ENCODE measurements at places on chromosomes 7 and 10. TPM values are rescaled to one million over a fixed set of nuclear protein-coding genes. Genes with fewer than 3 reads are reported as not detected.

- H3K4me1 ChIP-seq: no peaks in the 10 kb centered on the region
- no peaks in the 10 kb centered on the region for H3K27me3 ChIP-seq
- H3K36me3 ChIP-seq: no peaks in the 10 kb centered on the region
- no peak overlapping the region for H3K27ac ChIP-seq
Measured at GRCh38 chr10:122689146-122689820, 10.4 kb downstream of the C10orf120 start.

DNA sequence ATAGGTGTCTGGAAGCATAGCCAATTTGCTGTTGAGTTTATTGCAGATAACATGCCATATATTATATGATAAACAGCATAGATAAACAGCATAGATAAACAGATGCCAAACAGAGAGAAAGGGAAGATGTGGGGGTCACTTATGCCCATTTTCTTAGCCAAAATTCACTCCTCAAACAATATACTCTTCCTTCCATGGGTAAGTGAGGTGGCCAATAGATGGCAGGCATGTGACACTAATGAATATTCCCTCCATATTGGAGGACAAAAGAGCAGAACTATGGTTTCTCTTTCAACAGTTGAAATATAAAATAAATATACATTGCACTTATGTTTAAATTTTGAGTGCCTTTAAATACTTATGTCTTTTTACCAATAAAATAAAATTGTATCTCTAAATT, 1212.8 kb downstream of the REEP3 start:
- no peaks in the 10 kb centered on the region for H3K36me3 ChIP-seq
- no peak for DNase-seq
- no peak overlapping the region for H3K4me3 ChIP-seq
- H3K4me1 ChIP-seq: no peaks in the 10 kb centered on the region
- H3K27me3 ChIP-seq: no peaks in the 10 kb centered on the region
- no peak overlapping the region for H3K27ac ChIP-seq

GRCh38 chr7:70383066-70383782, 748.7 kb upstream of the GALNT17 start:
- H3K27ac ChIP-seq: no peak overlapping the region
- no peaks in the 10 kb centered on the region for H3K36me3 ChIP-seq
- H3K4me3 ChIP-seq: no peak overlapping the region
- DNase-seq: no peak
- H3K27me3 ChIP-seq: no peaks in the 10 kb centered on the region

GRCh38 chr7:71511361-71511807, 379.4 kb downstream of the GALNT17 start:
- no peak for DNase-seq
- no peak overlapping the region for H3K27ac ChIP-seq
- H3K27me3 ChIP-seq: no peaks in the 10 kb centered on the region
- no peaks in the 10 kb centered on the region for H3K36me3 ChIP-seq
- no peaks in the 10 kb centered on the region for H3K4me1 ChIP-seq

DNA sequence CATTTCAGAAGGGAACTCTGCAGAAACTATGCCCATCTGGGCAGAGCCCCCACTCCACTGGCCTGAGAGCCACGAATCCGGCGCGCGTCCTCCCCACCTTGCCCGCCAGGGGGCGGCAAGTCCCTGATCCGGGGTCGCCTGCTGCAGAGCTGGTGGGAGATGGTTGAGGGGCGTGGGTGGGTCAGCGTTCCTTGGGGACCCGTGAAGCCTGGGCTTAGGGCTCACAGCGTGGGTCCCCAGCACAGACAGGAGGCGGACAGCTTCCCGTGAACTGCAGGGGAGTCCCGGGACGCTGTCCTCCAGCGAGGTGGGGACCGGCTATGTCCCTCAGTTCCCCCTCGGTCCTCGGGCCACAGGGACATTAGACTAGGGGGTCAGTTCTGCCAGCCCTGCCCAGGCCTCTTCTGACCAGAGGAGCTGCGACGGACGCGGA, 585 bp upstream of the POP7 start:
- peak; percentile 81 for DNase-seq
- H3K27me3 ChIP-seq: no peaks in the 10 kb centered on the region
- H3K36me3 ChIP-seq: no peaks in the 10 kb centered on the region
- H3K27ac ChIP-seq: peak overlapping the region; percentile 86
- H3K4me3 ChIP-seq: peak overlapping the region; percentile 86

GRCh38 chr10:80344276-80344675, 12.3 kb downstream of the DYDC1 start:
- no peak for DNase-seq
- H3K27ac ChIP-seq: no peak overlapping the region
- no peaks in the 10 kb centered on the region for H3K4me1 ChIP-seq
- H3K4me3 ChIP-seq: no peak overlapping the region
- H3K27me3 ChIP-seq: no peaks in the 10 kb centered on the region
- H3K36me3 ChIP-seq: no peaks in the 10 kb centered on the region

DNA sequence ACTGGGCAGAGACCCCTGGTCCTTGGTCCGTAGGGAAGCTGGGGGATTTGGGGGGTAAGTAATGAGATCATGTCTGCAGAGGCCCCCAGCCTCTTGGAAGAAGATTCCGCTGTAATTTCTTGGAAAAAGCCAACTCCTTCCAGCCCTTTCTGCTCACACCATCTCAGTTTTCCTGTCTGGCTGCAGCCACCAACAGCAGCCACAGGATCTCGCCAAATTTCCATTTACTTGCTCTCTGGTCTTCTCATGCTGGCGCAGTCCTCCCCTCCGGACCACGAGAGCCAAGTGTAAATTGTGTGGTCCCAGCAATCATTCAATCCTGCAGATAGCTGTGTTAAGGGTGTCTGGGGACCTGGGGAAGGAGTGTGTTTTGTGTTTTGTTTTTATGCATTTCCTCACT, 49.6 kb downstream of the ASB13 start:
- H3K27ac ChIP-seq: no peak overlapping the region
- no peaks in the 10 kb centered on the region for H3K27me3 ChIP-seq
- H3K36me3 ChIP-seq: no peaks in the 10 kb centered on the region
- no peak overlapping the region for H3K4me3 ChIP-seq
- no peaks in the 10 kb centered on the region for H3K4me1 ChIP-seq

DNA sequence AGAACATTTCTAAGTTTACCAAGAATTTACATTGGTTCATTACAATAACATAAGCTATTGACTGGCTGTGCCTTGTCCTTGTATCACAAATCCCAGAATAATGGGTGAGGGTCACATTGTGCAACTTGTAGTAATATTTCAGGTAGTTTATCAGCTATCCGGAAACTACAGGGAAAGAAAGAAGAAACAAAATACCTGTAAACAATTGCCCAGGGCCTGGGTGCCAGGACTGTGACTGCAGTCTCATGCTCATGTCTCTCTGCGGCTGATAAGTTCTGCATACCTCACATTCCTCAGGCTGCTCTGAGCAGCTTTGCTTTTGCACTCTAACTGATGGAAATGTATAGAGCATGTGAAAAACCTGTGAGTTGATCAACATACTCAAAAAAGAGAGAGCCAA, 131.8 kb upstream of the TRIM24 start:
- no peaks in the 10 kb centered on the region for H3K4me1 ChIP-seq
- DNase-seq: no peak
- H3K27ac ChIP-seq: no peak overlapping the region

GRCh38 chr7:95549818-95550529, 46.3 kb downstream of the PDK4 start:
- no peak overlapping the region for H3K27ac ChIP-seq
- DNase-seq: no peak
- no peaks in the 10 kb centered on the region for H3K4me1 ChIP-seq
- H3K36me3 ChIP-seq: no peaks in the 10 kb centered on the region
- H3K27me3 ChIP-seq: no peaks in the 10 kb centered on the region

GRCh38 chr10:24046060-24046459, 162.9 kb upstream of the KIAA1217 start:
- H3K27ac ChIP-seq: no peak overlapping the region
- H3K4me3 ChIP-seq: no peak overlapping the region
- no peaks in the 10 kb centered on the region for H3K36me3 ChIP-seq
- no peaks in the 10 kb centered on the region for H3K4me1 ChIP-seq
- DNase-seq: no peak

GRCh38 chr7:88109612-88110011, 110.2 kb downstream of the SRI start:
- H3K4me3 ChIP-seq: no peak overlapping the region
- no peaks in the 10 kb centered on the region for H3K4me1 ChIP-seq
- no peak for DNase-seq
- H3K36me3 ChIP-seq: no peaks in the 10 kb centered on the region

- H3K4me3 ChIP-seq: no peak overlapping the region
- no peak for DNase-seq
- H3K27ac ChIP-seq: no peak overlapping the region
- H3K27me3 ChIP-seq: no peaks in the 10 kb centered on the region
- H3K4me1 ChIP-seq: no peaks in the 10 kb centered on the region
Measured at GRCh38 chr10:117360016-117360415, 15.2 kb downstream of the PDZD8 start.

DNA sequence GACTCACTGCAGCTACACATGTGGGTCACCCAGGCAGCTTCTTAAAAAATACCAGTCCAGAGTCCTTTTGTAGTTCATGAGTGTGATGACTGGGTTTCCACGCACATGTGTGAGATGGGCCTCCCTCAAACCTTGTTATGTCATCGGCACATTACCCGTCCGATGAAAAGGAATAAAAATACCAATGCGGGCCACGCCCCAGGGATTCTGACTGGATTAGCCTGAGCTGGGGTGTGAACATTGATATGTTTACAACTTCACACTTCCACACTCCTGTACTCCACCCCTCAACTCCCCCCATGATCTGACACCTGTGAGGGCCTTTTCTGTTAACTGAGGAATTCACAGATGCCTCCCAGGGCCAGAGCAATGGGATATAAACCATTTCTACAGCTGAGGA, 6.2 kb downstream of the SLC29A3 start:
- no peak overlapping the region for H3K4me3 ChIP-seq
- no peaks in the 10 kb centered on the region for H3K27me3 ChIP-seq
- H3K4me1 ChIP-seq: peaks cover 5% of the 10 kb centered on the region
- no peak overlapping the region for H3K27ac ChIP-seq
- H3K36me3 ChIP-seq: peaks cover 24% of the 10 kb centered on the region

- H3K4me3 ChIP-seq: no peak overlapping the region
- no peaks in the 10 kb centered on the region for H3K36me3 ChIP-seq
- H3K27me3 ChIP-seq: no peaks in the 10 kb centered on the region
- no peak overlapping the region for H3K27ac ChIP-seq
- no peak for DNase-seq
Measured at GRCh38 chr10:43669386-43669785, 20.7 kb upstream of the ZNF32 start.

GRCh38 chr7:156898938-156899337, 6.0 kb upstream of the LMBR1 start:
- H3K4me3 ChIP-seq: no peak overlapping the region
- no peak overlapping the region for H3K27ac ChIP-seq
- no peaks in the 10 kb centered on the region for H3K27me3 ChIP-seq
- peaks cover 8% of the 10 kb centered on the region for H3K4me1 ChIP-seq
- DNase-seq: no peak

DNA sequence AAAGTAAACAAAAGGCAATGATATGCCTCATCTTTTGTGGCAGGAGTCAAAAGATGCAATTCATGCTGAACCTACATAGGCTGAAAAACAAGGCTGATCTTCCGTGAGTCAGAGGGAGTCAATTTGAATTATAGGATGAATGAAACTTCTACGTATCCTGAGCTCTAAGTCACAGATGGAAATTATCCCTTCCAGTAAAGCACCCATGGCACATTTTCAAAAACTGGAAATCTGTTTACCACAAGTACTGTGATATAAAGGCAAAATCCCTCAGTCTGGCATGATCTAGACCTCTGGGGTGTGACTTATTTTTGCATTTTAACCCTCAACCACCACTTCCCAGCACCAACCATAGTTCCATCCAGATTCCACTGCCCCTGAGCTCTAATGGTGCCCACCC, 69.6 kb downstream of the NRG3 start:
- H3K27me3 ChIP-seq: no peaks in the 10 kb centered on the region
- H3K36me3 ChIP-seq: no peaks in the 10 kb centered on the region
- no peak overlapping the region for H3K27ac ChIP-seq

GRCh38 chr10:88336334-88336733, 246.8 kb downstream of the RNLS start:
- no peak overlapping the region for H3K4me3 ChIP-seq
- H3K4me1 ChIP-seq: no peaks in the 10 kb centered on the region
- no peaks in the 10 kb centered on the region for H3K36me3 ChIP-seq
- DNase-seq: no peak
- H3K27ac ChIP-seq: no peak overlapping the region
- no peaks in the 10 kb centered on the region for H3K27me3 ChIP-seq

GRCh38 chr7:43164757-43165156, 52.3 kb downstream of the HECW1 start:
- DNase-seq: peak; percentile 1
- H3K27me3 ChIP-seq: no peaks in the 10 kb centered on the region
- no peaks in the 10 kb centered on the region for H3K36me3 ChIP-seq
- H3K4me1 ChIP-seq: no peaks in the 10 kb centered on the region

GRCh38 chr7:149741629-149742028, 31.8 kb downstream of the ZNF467 start:
- peaks cover 11% of the 10 kb centered on the region for H3K4me1 ChIP-seq
- H3K27me3 ChIP-seq: peaks cover 5% of the 10 kb centered on the region

DNA sequence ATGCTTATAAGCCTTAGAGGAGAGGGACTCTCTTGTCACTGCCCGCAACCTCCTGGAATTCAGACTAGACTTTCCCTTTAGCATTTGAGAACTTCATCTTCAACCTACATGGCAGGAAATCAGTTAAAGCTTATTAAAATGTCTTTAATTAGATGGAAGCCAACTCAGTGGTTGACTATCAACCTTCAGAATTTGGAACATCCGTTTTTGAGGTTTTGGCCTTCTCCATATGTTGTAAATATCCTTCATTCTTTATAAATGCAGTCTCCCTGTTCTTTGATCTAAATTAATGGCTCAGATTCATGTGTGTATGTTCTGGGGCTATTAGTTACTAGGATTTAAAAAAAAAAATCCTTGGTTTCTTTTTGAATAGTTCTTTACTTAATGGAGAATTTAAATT, 85.0 kb downstream of the ANKRD61 start:
- H3K27me3 ChIP-seq: no peaks in the 10 kb centered on the region
- no peak overlapping the region for H3K4me3 ChIP-seq
- H3K27ac ChIP-seq: no peak overlapping the region
- peaks cover 57% of the 10 kb centered on the region for H3K36me3 ChIP-seq

- no peak overlapping the region for H3K4me3 ChIP-seq
- H3K36me3 ChIP-seq: peaks cover 38% of the 10 kb centered on the region
- H3K4me1 ChIP-seq: peaks cover 29% of the 10 kb centered on the region
- no peaks in the 10 kb centered on the region for H3K27me3 ChIP-seq
- peak overlapping the region; percentile 8 for H3K27ac ChIP-seq
Measured at GRCh38 chr10:77798940-77799339, 127.6 kb downstream of the DLG5 start.

- no peak for DNase-seq
- H3K36me3 ChIP-seq: no peaks in the 10 kb centered on the region
- no peak overlapping the region for H3K27ac ChIP-seq
Measured at GRCh38 chr10:59433720-59434428, 71.5 kb upstream of the FAM13C start.

DNA sequence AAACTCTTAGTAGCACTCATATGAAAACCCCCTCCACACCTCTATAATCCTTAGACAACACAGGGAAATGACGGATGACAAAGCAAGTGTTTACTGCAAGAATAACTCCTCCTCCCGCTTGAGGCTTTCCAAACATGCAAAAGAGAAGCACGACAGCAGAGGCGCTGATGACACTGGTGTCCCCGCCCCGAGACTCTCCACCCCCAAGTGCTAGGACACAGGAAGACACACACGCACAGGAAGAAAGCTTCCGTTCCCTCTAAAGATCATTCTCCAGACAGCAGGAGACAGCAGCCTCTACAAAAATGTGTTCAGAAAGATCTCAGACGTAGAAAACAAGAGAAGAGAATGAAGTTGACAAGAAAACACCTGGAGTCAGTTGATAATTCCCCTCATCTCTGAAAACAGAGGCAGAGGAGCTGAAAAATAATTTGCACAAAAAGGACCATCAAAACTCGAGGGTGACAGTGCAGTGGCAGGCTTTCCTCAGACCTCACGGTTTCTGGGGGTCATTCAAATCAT, 90.2 kb downstream of the DLG5 start:
- H3K36me3 ChIP-seq: peaks cover 31% of the 10 kb centered on the region
- no peaks in the 10 kb centered on the region for H3K27me3 ChIP-seq
- H3K27ac ChIP-seq: peak overlapping the region; percentile 75
- peaks cover 39% of the 10 kb centered on the region for H3K4me1 ChIP-seq

CALML5 gene
- not detected for total RNA-seq

CALML3 gene
- not detected for total RNA-seq

TCERG1L gene
- not detected for total RNA-seq
